ENCODE measurements at places on chromosomes 7 and 10.

DNA sequence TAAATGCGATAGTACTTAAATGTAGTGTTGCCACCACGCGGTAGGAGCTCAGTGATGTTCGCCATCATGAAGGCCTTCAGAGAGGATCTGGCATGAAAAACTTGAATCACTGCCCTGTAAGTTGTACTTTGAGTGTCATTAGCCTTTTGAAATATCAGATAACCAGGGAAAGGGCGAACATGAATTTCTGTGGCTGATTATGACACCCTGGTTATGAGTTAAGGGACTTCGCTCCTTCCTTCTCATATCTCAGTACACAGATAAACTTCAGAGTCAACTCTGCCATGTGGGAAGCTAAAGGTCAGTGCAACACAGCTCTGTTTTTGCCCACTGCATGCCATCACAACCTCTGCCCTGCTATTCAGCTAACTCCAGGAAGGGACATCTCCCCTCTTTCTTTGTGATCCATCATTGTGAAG is 8.9 kb upstream of the ACSL5 start:
- no peak for DNase-seq

- no peak for DNase-seq
Measured at GRCh38 chr10:72253578-72253977, 20.1 kb upstream of the DDIT4 start.

GRCh38 chr7:150978126-150978789 is at the start of gene KCNH2:
Gene KCNH2, minus strand, starts transcription at chr7:150978321. Its CDS starts 408 bp downstream, at chr7:150977913.
- DNase-seq, result no peak

DNA sequence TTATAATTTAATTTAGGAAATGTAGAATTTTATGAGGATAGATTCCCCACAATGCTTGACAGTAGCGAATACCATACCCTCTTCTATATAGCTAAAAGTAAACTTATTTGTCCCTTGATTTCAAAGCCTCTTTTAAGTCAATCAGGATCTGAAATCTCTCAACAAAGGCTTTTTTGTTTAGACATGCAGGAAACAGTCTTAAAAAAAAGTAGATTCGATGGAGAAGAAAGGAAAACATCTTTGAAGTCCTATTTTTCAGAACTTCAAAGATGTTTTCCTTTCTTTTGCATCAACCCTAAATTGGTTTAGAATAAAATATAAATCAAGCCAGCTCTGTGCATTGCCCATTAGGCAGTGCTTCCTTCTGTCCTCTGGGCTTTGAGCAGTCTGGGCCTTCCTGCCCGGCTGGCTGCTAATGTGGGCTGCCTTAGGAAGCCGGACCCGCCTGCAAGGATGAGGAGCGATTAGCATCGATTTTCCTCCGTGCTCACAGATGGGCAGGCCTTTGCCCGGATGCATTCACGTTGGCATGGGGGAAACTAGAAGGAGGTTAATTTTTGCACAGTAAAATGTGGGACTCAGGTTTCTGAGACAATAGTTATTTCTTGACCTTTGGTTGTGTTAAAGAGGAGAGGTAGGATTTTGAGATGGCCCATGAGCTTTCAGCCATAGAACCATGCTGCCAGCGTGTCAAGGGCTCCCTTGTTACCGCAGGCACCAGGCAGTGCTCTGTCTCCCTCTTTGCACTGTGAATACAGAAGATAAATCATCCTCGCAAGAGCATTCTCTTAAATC is 15.5 kb downstream of the MSRB2 start:
- DNase-seq, result no peak

DNA sequence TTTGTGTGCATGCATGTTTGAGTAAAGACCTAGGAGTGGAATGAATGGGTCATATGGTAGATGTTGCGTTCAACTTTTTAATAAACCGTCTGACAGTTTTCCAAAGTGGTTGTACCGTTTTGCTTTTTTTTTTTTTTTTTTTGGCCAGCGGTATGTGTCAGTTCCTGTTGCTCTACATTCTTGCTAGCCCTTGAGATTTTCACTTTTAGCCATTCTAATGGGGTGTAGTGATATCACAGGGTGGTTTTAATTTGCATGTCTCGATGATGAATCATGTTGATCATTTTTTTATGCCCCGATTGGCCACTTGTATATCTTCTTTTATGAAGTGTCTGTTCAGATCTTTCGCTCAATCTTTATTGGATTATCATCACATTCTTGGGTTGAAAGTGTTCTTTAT is 320.7 kb downstream of the CAMK1D start:
- no peak for DNase-seq
